ENCODE measurements at places on chromosomes 6 and 20. TPM values are rescaled to one million over a fixed set of nuclear protein-coding genes. Genes with fewer than 3 reads are reported as not detected.

The LHFPL5 gene
- total RNA-seq: 2.1 TPM

The CRISP3 gene
- total RNA-seq: not detected

The RSPO4 gene
- 0.92 TPM for total RNA-seq

The TCF15 gene
- total RNA-seq: 0.23 TPM

The TREM2 gene
- 8.5 TPM for total RNA-seq
